AG04449 (cell line): ENCODE measurements at places on chromosomes 5 and 9.

- DNase-seq, result no peak
These were observed 177.4 kb downstream of the SLC28A3 start for GRCh38 chr9:84163052-84163650.

DNA sequence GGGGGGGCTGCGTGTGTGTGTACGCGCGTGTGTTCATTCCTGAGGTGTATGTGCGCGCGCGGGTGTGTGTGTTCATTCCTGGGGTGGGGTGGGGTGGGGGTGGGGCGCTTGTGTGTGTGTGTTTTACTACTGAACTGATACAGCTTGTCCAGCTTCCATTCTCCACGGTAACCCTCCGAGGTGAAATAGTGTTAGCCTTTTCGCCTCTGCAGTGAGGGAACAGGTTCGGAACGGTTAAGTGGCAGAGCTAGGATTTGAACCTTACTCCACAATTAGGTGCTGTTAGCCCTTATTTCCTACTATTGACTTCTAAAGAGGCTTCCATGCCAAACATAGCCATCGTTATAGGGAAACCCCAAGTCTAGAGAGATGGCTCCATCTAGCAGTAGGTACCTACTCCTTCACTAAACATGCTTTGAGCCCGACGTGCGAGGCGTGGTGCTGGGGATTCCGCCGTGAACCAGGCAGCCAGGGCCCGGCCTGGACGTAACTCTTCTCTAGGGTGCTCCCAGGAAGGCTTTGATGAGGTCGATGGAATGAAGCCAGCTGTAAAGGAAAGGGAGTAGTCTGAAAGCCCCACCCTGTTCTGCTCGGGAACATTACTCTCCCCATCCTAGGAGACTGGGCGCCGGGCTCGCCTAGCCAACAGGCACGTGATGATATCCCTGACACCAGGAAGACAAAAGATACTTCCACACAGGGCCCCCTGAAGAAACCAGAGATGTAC, 782 bp upstream of the SKP1 start:
- DNase-seq, result no peak

- peak; percentile 2 for DNase-seq
These were observed 662.4 kb downstream of the DTWD2 start for GRCh38 chr5:118325931-118326330.

- no peak for DNase-seq
These were observed 523.3 kb downstream of the LRRC70 start for GRCh38 chr5:63101870-63102269.

DNA sequence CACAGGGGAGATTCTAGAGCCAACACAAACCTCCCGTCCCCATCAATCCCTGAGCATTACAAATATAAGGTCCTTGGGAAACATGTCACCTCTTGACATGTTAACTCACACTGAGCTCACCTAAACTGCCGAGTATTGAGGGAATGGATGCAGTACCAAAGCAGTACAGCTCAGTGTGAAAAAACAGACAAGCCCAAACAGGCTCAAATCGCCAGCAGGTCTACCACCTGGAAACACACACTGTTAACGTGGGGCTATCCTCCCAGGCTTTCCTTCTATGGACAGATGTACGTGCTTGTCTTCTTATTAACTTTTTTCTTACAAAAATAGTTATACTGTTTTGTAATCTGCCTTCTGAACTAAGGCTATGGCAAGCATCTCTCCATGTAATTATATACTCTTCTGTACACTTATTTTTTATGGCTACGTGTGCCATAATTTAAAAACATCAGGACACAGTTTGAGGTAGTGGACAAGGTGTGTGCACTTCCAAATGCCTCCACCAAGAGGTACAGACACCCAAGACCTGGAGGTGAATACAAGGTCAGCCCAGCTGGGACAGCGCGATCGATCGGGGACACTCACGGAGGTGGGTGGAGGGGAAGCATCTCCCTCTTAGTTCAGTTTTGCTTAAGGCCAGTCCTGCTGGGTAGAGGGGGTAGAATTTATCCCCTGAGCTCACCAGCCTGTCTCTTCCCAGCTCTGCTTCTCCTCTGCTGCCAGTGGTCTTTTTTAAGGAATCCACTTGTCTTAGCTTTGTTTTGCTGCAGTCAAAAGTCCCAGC, 76.5 kb downstream of the DAP start:
- DNase-seq, result no peak

GRCh38 chr9:98986866-98987651, 43.4 kb downstream of the COL15A1 start:
- no peak for DNase-seq

GRCh38 chr5:116498503-116499048, 76.0 kb downstream of the SEMA6A start:
- no peak for DNase-seq

DNA sequence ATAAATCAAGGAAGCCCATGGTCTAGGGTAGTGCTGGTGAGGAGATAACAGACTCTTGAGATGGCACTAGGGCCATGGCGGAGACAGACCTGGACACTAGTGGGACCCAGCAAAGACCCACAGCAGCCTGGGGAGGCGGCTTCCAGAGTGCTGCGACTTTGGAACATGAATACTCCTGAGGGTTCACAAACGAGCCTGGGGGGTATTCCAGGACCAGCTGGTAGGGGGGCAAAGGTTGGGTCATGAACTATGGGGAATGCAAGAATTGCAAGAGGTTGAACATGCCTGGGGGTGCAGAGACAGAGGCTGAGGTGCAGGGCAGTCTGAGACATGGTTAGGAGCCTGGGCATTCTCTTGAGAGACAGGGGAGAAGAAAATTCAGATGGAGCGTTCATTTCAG, 43.8 kb upstream of the SPTLC1 start:
- DNase-seq, result no peak

GRCh38 chr5:95733107-95733665, 2.0 kb downstream of the RHOBTB3 start:
- DNase-seq, result no peak

GRCh38 chr5:92992073-92992472, 588.9 kb downstream of the NR2F1-AS1 start:
- DNase-seq, result no peak

- DNase-seq, result no peak
These were observed 54.4 kb downstream of the GNAQ start for GRCh38 chr9:77977210-77977611.

- no peak for DNase-seq
These were observed 9.8 kb downstream of the COL23A1 start for GRCh38 chr5:178580271-178580955.

GRCh38 chr5:161549106-161549505, 2.6 kb upstream of the GABRB2 start:
- DNase-seq, result no peak

DNA sequence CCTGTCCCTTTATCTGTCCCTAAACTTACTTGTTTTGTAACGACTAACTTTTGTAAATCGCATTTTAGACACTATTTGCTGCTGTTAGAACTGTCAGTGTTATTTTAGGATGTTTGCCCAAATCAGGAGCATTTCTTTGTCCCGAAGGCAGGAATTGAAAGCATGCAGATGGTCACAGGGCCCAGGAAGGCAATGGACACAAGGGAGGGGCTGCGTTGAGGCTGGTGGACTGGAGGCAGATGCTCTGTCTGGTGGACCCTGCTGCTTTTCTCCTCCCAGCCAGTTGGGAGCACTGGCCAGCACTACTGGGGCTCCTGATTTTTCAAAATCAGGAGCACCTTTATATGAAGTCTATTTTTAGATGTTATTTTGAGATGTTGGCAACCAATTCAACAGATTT, 31.7 kb downstream of the DOCK2 start:
- DNase-seq, result no peak

DNA sequence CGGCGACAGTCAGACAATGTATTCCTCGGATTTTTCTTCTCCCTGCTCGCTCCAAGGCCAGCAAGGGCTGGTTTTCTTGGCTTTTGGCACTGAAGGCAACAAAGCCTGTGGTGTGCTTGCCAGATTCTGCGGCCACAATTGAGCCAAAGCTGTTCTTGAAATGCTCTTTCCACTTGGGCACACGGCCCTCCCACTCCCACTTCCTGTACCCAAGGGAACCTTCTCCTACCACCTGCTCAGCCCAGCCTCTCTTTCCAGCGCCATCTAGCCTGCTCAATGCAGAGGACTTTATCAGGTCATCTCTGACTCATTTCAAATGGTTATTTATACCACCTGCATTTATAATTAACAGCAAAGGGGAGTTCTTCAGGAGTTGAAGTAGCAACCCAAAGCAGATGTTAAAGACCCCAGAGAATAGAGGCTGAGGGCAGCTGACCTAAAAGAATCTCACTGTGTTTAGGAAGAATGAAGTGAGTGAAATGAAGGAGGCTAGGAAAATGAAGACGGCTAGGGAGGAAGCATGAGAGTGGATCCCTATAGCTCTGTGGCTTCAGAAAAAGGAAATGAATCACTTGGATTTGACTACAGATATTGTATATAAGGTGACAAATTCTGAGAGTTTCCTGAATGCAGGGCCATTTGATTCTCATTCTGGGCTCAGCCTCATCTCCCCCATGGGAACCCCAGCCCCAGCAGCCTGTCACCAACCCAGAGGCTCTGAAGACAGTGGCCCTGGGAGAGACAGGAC, 439.0 kb downstream of the ENC1 start:
- no peak for DNase-seq
